Colonic mucosa (tissue), 4 donors: ENCODE measurements at places on chromosomes 13 and 19.

GRCh38 chr13:47215736-47216135 is 318.9 kb upstream of the HTR2A start:
- H3K36me3 ChIP-seq = no peaks in the 10 kb centered on the region
- H3K4me1 ChIP-seq = no peaks in the 10 kb centered on the region
- no peaks in the 10 kb centered on the region for H3K27me3 ChIP-seq
- DNase-seq = no peak
- no peak overlapping the region for H3K4me3 ChIP-seq
- H3K27ac ChIP-seq = no peak overlapping the region

DNA sequence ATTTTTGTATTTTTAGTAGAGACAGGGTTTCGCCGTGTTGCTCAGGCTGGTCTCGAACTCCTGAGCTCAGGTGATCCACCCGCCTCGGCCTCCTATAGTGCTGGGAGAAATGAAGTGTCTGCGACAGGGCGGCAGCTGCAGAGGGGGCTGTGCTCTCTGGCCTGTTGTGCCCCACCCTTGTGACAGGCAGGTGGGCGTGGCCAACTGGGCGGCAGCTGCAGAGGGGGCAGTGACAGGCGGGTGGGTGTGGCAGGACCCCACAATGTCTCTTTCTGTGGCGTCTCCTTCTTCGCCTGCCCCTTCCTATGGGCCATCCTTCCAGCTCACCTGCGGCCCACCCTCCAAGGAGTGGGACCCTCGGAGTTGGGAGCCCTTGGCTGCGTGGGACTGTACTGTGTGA is 11.8 kb downstream of the STK11 start:
- H3K27me3 ChIP-seq = no peaks in the 10 kb centered on the region
- no peak overlapping the region for H3K27ac ChIP-seq
- no peak for DNase-seq
- peaks cover 16% of the 10 kb centered on the region for H3K4me1 ChIP-seq
- peaks cover 13% of the 10 kb centered on the region for H3K36me3 ChIP-seq

GRCh38 chr13:93169980-93170379 is 56.6 kb upstream of the GPC6 start:
- no peak overlapping the region for H3K27ac ChIP-seq
- H3K4me1 ChIP-seq = no peaks in the 10 kb centered on the region
- H3K36me3 ChIP-seq = no peaks in the 10 kb centered on the region

- no peak overlapping the region for H3K27ac ChIP-seq
- H3K4me3 ChIP-seq = no peak overlapping the region
- DNase-seq = no peak
- H3K36me3 ChIP-seq = no peaks in the 10 kb centered on the region
- no peaks in the 10 kb centered on the region for H3K27me3 ChIP-seq
Observed at GRCh38 chr19:24141612-24142011, 54.6 kb downstream of the ZNF254 start.

- no peaks in the 10 kb centered on the region for H3K27me3 ChIP-seq
- H3K27ac ChIP-seq = no peak overlapping the region
- DNase-seq = no peak
- no peaks in the 10 kb centered on the region for H3K4me1 ChIP-seq
Observed at GRCh38 chr13:57932061-57932460, 300.5 kb downstream of the PCDH17 start.

DNA sequence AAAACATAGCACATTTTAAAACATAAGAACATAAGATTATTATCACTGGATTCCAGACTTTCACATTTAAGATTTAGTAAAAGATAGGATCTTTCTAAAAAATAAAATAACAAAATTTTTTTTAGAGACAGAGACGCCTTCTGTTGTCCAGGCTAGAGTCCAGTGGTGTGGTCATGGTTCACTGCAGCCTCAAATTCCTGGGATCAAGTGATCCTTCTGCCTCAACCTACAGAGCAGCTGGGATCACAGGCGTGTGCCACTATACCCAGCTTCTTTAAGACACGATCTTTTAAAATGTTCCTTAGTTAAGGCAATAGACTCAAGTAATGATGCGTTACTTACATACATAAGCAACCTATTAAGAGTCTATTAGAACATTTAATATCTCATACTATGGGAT is 32.7 kb downstream of the ALG5 start:
- no peaks in the 10 kb centered on the region for H3K27me3 ChIP-seq
- H3K4me1 ChIP-seq = no peaks in the 10 kb centered on the region
- DNase-seq = no peak

GRCh38 chr19:35270381-35270811 is 1.6 kb downstream of the USF2 start:
- DNase-seq = no peak
- H3K4me3 ChIP-seq = no peak overlapping the region
- peaks cover 5% of the 10 kb centered on the region for H3K4me1 ChIP-seq

DNA sequence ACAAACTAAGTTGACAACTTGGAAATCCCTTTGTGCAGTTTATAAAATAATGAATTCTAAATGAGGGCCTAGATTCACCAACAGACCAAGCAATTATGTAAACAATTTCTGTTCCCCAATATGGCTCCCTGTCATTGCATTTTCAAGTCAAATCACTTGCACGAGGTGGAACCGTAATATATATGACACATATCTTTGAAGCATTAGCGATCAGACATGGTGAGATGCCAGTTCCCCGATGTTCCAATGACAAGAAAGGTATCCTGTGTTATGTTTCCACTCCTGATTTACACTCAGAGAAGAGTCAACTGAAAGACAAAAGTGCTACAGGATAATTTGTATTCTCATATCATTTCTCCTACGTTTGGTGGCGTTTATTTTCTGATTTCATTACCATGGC is 108.5 kb upstream of the TDRD3 start:
- no peak overlapping the region for H3K4me3 ChIP-seq
- no peaks in the 10 kb centered on the region for H3K36me3 ChIP-seq
- H3K27me3 ChIP-seq = no peaks in the 10 kb centered on the region
- no peak overlapping the region for H3K27ac ChIP-seq
- no peak for DNase-seq
- no peaks in the 10 kb centered on the region for H3K4me1 ChIP-seq

DNA sequence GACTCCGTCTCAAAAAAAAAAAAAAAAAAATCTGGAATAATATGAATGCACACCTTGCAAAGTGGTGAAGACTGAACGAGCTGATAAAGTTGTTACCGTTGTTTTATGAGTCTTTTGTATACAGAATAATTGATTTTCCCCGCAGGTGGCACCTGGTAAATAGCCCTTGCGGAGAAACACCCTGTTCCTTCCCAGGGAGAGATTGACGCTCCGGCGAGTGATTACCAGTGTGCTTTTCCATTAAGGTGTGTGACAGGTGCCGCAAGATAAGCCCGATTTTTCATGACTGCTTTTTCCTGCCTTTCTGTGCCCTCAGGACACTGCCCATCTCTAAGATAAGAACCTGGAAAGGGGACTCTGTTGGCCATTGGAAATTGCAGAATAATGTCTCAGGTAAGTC is 943 bp downstream of the ZNF302 start:
- H3K27me3 ChIP-seq = no peaks in the 10 kb centered on the region
- H3K36me3 ChIP-seq = peaks cover 7% of the 10 kb centered on the region
- peak overlapping the region; percentile 71 for H3K4me3 ChIP-seq
- DNase-seq = no peak

DNA sequence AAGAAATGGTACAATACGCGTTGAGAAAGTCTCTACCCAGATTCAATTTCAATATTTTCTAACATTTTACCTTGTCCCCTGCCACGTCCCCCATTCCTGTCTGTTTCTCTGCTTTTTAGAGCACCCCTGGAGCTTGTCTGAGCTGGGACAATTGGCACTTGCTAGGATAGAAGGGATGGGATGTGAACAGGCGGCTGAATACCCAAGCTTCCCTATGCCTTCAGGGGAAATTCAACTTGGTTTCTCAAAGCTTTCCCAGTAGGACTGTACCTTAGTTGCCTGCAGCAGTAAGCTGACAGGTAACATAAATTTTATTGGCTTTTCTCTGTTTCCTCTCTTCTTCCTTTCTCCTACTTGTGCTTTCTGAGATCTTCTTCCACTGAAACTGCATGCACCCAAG is 1663.3 kb downstream of the EFNB2 start:
- H3K4me1 ChIP-seq = no peaks in the 10 kb centered on the region
- no peaks in the 10 kb centered on the region for H3K36me3 ChIP-seq
- H3K27me3 ChIP-seq = no peaks in the 10 kb centered on the region

DNA sequence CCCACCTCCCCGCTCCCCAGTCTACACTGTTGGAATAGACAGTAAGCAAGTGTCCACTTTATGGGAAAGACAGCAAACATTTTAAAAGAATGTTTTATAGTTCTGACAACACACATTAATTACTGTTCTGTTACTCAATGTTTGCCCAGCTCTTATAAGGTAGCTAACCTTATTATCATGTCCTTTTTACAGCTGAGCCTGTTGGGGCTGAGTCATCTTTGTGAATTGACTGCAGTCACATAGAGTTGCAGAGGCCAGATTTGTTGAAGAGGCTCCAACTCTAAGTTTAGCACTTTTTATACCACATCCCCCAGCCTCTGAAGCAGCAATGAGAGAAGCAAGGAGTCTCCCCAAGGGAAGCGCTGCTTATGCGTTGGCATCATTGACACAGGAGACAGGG is 76.2 kb downstream of the C13orf42 start:
- no peak overlapping the region for H3K4me3 ChIP-seq
- no peaks in the 10 kb centered on the region for H3K27me3 ChIP-seq
- DNase-seq = peak; percentile 3
- no peaks in the 10 kb centered on the region for H3K36me3 ChIP-seq
- no peaks in the 10 kb centered on the region for H3K4me1 ChIP-seq

- H3K36me3 ChIP-seq = no peaks in the 10 kb centered on the region
- peak within 1 kb of the TSS; percentile 66 for H3K27ac ChIP-seq
- DNase-seq = peak; percentile 41
- no peaks in the 10 kb centered on the region for H3K27me3 ChIP-seq
- H3K4me1 ChIP-seq = no peaks in the 10 kb centered on the region
Observed at GRCh38 chr13:46181840-46182490, at the start of gene LCP1. TSS of gene LCP1 (minus strand) at chr13:46182177. CDS start at chr13:46159662, 22,515 bp downstream.

DNA sequence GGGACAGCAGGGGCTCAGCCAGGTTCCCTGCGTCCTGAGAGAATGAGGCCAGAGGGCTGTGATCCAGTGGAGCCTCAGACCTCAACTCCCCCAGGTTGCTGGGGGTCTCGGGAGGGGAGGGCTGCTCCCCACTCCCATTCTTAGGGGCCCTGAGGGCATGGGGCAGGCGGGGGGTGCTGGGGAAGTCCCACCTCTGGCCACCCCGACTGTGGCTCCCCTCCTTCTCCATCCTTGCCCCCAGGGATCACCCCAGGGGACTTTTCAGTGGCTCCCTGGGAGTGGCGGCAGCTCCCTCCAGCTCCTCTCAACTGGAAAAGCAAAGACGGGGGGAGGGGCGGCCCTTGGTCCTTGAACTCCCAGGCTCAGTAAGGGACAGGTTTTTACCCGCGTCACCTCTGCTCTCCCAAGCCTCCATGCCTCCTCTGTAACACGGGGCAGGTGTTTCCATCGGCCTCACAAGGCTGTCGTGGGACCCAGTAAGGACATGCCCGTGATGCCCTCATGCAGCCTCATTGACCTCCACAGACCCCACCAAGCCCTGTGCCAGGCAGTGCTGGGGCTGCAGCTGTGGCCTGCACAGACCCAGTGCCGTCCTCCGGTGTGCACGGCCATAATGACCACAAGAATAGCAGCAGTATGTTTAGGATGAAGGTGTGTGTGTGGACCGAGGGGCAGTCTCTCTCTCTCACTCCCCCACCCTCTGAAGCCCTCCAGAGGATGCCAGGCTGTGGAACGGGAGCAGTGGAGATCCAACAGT is 11.6 kb upstream of the TOMM40 start:
- H3K27me3 ChIP-seq = no peaks in the 10 kb centered on the region
- H3K4me1 ChIP-seq = no peaks in the 10 kb centered on the region
- no peak overlapping the region for H3K4me3 ChIP-seq
- no peak overlapping the region for H3K27ac ChIP-seq
- no peak for DNase-seq

GRCh38 chr13:59738921-59739320 is 424.8 kb downstream of the DIAPH3 start:
- H3K27me3 ChIP-seq = no peaks in the 10 kb centered on the region
- H3K36me3 ChIP-seq = no peaks in the 10 kb centered on the region
- no peak for DNase-seq
- no peak overlapping the region for H3K27ac ChIP-seq
- no peak overlapping the region for H3K4me3 ChIP-seq

DNA sequence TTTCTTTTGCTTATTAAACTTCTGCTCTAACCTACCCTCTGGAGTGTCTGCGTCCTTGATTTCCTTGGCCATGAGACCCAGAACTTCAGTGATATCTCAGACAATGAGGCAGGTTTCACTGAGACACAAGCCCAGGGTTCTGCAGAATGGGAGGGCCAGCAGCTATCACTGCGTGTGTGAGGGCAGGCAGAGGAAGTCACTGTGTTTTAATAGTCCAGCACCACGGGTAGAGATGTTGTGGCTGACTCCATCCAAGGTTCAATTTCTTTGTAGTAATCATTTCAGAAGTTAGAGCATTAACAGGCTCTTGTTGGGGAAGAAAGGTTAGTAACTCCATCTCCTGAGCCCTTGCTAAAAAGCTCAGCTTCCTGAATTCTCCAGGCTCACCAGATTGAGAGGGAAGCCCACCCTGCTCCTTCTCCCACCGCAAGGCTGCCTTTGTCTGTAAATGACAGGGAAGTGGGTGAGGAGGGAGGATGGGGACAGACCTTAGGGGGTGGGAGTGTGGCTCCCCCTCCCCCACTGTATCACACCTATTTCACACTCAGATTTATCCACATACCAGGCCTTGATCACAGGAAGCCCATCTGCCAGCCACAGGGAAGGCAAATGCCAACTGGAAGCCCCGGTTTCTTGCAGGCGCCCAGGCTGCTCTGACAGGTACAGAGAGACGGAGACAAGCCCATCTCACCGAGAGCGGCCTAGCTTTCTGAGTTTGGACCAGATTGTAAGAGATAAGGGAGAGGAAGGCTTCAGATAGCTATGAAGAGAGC is 2.1 kb downstream of the C19orf12 start:
- no peak overlapping the region for H3K4me3 ChIP-seq
- peaks cover 18% of the 10 kb centered on the region for H3K4me1 ChIP-seq
- H3K36me3 ChIP-seq = no peaks in the 10 kb centered on the region
- no peak for DNase-seq
- H3K27me3 ChIP-seq = no peaks in the 10 kb centered on the region
